ENCODE measurements at places on chromosomes 7 and 10.

DNA sequence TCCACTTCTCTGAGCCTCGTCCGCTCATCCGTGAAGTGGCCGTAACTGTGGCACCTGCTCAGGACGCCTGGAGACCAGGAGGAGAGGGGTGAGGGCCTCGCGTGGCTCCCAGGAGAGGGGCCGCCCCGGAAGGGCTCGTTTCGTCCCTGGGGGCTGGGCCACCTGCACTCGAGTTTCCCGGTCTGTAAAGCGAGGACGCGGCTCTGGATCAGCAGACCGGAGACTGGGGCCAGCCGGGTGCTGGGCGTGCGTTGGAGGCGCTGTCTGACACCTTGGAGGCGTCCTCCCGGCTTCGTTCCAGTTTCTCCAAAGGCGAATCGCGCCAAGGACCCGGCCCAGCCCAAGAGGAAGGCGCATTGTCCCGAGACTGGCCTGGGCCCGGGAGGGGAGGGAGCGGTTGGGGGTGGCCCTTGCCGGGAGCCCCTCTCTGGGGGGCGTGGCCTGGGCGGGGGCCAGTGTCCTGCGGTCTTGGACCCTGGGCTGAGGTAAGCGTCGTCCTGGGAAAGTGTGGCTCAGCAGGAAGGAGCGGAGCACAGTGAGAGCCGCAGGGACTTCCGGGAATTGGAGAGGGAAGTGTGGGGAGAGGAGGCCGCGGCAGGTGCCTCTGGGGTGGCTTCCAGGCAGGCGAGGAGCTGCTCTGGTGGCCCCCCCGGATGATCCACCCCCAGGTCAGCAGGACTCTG is 89.6 kb downstream of the FOXL3 start:
- DNase-seq, result no peak

GRCh38 chr10:109418795-109419194 is 504.5 kb downstream of the XPNPEP1 start:
- no peak for DNase-seq

- no peak for DNase-seq
Observed at GRCh38 chr10:8640878-8641277, 586.4 kb downstream of the GATA3 start.

DNA sequence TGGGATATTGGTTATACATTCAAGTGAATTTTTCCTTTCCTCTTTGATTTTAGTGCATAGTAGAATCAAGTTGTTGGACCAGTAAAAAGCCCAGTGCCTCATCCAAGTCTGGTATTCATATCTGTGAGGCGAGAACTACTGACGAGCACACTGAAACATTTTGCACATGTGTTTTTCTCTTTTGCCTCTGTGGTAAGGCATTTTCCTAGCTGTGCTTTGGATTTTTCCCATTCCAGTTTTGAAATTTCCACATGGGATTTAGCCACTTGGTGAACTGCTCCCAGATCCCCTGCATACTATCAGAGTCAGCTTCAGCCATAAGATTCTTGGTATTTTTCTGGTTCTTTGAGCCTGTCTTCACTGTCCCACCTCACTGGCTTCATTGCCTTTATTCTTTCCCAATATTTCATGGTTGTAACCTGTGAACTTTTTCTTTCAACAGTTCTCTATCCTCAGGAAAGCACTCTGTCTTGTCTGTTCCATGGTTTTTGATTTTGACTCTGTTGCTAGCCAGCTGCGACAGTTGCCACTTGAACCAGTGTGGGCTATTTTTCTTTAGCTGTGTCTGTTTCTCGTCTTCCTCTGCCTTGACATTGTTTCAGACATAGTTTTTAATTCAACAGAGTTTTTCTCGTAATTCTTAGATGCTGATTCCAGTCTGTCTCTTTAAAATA is 239.0 kb downstream of the REEP3 start:
- DNase-seq, result no peak

- DNase-seq, result no peak
Observed at GRCh38 chr7:117872561-117873309, 506 bp downstream of the CTTNBP2 start.

GRCh38 chr10:132232981-132233380 is 46.2 kb downstream of the DPYSL4 start:
- DNase-seq, result no peak

GRCh38 chr7:116861717-116862116 is 670 bp upstream of the CAPZA2 start:
- no peak for DNase-seq

- no peak for DNase-seq
Observed at GRCh38 chr10:124225467-124226270, 132.3 kb upstream of the CHST15 start.

GRCh38 chr10:94206176-94206575 is 156.6 kb downstream of the NOC3L start:
- no peak for DNase-seq

GRCh38 chr7:74658178-74659004 is 873 bp downstream of the GTF2I start:
- peak; percentile 81 for DNase-seq

DNA sequence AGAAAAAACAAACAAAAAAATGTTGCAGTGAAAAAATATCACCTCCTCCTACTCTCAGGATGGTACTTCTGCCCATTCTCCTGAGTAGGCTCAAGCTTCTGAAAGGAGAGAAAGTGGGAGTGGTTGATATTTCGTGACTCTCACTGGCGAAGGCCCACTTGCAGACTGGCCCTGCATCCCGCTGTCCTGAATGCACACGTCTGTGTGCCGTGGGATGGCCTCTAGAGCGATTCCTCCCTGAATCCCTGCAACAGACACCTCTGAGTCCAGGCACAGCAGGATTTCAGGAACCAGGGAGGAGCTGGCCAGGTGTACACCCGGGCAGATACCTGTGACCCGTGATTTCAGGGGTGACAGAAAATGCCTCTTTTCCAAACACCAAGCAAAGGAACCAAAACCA is 319.2 kb downstream of the DPP6 start:
- DNase-seq, result no peak

GRCh38 chr7:132476541-132476940 is 99.7 kb downstream of the PLXNA4 start:
- no peak for DNase-seq
